ENCODE measurements at places on chromosomes 3 and 15.

DNA sequence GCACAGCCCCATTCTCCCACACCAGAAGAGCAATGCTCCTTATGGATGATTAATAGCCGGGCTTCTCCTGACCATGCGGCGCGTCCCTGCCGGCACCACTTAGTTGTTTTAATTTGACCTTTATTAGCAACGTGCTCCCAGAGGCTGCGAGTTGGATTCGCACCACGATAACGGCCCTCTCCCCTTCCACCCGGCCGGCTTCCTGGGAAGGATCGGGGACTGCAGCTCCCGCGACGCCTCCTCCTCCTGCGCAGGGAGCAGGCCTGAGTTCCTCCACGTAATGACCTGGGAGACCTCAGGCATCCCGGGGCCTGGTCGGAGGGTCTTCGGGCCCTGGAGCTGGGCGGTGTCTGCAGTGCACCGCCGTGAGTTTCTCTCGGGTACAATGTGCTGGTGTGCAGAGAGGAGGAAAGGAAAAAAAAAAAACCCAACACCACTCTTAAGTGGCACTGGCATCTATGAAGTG, 243.3 kb upstream of the TOPAZ1 start:
- no peak for DNase-seq

DNA sequence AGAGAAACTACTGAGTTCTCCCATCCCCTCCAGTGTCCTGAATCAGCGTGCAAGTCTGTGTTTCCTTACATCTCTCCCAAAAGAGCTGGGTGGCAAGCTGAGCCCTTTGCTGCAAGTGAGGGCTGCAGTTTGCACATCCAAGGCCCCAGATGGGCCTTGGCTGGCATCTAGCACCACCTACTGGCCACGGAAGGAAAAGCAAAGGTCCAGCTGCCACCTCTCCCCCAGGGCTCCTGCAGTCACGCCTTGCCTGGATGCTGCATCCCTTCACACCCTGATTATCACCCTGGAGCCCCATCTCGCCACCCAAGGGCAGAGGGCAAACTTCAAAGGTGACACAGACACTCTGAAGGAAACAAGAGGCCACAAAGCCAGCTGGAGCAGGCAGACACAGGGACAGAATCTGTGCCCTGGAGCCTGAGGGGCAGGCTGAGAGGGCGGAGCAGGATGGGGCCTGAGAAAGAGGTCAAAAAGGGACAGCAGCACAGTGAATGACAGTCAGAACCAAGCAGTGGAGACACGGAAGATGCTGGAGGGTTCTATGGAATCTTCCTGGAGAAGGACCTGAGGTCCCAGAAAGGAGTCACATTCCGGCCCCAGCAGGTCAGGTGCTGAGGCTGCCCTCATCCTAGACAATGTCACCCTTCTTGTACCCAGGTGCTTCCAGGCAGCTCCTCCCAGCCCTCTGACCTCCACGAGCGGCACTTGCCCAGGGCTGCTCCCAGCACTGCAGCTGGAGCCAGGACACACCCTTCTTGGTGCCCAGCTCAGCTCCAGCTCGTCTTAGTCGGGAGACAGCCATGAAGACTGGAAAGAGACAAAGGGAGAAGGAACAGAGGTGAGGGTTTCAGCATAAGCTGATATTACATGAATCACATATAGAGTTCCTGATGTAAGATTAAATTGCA, 18.3 kb upstream of the NTRK3 start:
- DNase-seq, result peak; percentile 32

DNA sequence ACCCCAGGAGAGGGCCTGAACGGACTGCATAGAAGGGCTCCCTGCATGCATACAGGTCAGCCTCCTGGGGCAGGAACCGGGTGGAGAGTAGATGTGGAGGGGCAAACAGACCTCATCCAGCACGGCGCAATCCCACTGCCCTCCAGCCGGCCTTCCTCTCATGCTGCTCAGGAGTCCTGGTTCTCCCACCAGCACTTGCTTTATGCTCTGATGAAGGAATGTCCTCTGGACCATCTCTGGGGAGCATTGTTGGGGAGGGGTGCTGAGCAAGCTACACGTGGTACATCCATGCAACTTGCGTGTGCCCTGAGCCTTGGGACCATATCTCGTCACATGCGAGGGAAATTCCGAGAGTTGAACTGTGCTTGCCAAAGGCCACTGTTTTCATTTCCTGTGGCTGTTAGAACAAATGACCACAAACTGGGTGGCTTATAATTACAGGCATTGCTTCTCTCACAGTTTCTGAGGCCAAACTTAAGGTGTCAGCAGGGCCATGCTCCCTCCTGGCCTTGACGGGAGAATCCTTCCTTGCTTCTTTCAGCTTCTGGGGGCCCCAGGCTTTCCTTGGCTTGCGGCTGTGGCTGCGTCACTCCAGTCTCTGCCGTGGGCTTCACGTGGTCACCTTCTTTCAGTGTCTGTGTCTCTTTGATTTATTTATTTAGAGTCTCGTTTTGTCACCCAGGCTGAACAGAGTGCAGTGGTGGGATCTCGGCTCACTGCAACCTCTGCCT, 12.2 kb downstream of the SELENOS start:
- DNase-seq, result no peak

GRCh38 chr3:50620820-50621219, 3.9 kb downstream of the MAPKAPK3 start:
- DNase-seq, result no peak

- DNase-seq, result peak; percentile 7
These were observed 27.3 kb upstream of the NMB start for GRCh38 chr15:84685304-84685703.

- no peak for DNase-seq
These were observed 69.5 kb upstream of the GOLGA6B start for GRCh38 chr15:72585025-72585424.

- DNase-seq, result no peak
These were observed 185.3 kb downstream of the CACNA2D3 start for GRCh38 chr3:54307566-54308180.

- no peak for DNase-seq
These were observed 29.5 kb downstream of the LPP start for GRCh38 chr3:188183452-188183851.

GRCh38 chr15:95086531-95087252, 855.3 kb downstream of the MCTP2 start:
- DNase-seq, result no peak

DNA sequence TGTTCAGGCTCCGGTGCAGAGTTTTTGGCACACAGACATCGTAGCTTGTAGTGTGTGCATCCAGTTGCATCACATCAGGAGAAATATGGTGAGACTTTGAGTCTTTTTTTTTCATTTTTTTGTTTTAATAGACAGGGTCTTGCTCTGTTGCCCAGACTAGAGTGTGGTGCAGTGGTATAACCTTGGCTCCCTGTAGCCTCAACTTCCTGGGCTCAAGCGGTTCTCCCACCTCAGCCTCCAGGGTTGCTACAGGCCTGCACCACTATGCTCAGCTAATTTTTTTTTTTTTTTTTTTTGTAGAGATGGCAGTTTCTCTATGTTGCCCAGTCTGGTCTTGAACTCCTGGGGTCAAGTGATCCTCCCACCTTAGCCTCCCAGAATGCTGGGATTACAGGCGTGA, 51.1 kb upstream of the TEX264 start:
- DNase-seq, result no peak

GRCh38 chr3:118550122-118550521, 484.5 kb downstream of the IGSF11 start:
- DNase-seq, result no peak

GRCh38 chr3:139774560-139775302, 97.0 kb upstream of the NMNAT3 start:
- DNase-seq, result no peak

DNA sequence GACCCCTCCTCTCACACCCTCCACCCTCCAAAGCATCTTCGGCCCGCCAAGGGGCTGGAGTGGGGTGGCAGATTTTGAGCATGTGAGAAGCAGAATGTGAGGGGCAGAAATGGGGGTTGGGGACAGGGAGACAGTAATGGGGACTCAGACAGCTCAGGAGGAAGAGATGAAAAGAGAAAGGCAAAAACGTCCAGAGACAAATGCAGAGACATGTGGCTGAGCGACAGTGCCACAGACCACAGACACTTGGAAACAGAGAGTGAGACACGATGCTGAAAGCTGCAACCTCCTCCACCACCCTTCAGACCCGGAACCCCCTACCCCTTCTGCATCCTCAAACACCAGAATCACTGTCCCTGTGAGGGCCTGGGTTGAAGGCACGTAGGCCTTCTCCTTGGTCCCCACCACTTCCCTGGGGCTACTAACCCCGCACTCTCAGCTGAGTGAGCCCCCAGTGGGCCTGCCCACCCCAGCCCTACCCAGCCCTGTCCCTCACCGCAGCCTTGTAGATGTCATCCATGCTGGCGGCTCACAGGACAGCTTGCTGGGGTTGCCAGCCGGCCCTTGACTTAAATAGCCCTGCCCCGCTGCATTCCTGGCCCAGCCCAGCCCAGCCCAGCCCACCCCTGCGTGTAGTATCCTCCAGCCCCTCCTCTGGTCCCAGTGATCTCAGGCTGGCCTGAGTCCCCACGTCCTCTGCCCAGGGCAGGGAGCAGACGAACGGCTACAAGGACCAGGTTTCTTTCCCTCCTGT, at the start of gene TNNC1:
Gene TNNC1 (minus strand): TSS at position 546 of the 754 bp plus-strand sequence. CDS start 26 bp downstream, at position 520.
- DNase-seq, result no peak

- DNase-seq, result no peak
These were observed 122.7 kb downstream of the B3GALNT1 start for GRCh38 chr3:160982491-160982890.

- DNase-seq, result no peak
These were observed at the start of gene ZBTB47 for GRCh38 chr3:42653560-42654330. TSS of gene ZBTB47 (plus strand) at chr3:42653697. CDS start at chr3:42658356, 4,659 bp downstream.

- DNase-seq, result no peak
These were observed 502.7 kb downstream of the SOX2 start for GRCh38 chr3:182214416-182214815.

DNA sequence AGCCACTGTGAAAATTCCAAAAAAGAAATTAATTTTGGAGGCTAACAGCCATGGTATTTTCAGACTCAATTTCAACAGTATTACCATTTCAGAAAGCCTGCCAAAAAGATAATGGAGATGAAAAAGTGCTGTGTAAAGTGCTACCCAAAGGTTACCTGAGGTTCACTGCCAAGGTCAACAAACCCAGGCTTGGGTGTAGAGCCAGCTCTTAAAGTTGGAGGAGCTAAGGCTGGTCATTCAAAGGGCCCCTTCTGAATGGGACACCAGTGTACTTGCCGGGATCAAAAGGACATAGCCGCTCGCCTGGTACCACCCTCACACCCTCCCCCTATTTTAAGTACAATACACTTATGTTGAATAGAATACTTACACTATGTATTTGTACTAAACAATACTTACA, 64.5 kb downstream of the ETV5 start:
- no peak for DNase-seq

GRCh38 chr3:83953417-83954089, 1005.2 kb upstream of the CADM2 start:
- no peak for DNase-seq

DNA sequence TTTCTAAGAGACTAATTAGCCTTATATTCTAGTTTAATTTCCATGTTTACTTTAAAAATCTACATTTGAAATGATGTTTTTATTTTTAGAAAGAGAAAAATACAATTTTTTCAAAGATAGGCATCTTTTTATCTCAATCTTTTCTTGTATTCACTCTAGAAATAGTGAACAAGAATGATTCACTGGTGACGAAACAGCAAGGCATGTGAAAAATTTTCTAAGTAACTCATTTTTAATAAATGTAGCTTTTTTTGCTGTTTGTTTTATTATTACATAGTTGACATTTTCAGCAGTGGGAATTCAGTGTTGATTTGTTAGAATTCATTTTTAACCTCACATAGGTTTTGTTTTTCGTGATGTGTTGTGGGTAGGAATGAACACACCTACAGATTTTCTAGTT, 1226.4 kb downstream of the NSUN3 start:
- no peak for DNase-seq

DNA sequence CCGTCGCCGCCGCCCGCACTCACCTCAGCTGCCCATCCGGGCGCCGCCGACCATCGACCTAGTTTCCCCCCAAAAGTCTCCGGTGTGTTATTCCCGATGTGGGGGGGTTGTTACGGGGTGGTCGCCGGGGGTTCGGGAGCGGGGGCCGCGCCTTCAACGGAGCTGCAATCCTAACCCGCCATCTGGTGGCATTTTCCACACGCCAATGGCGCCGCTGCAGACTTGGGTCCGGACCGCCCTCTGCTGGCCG, at the start of gene STAG1:
Gene STAG1 (minus strand): TSS at position 207 of the 250 bp plus-strand sequence. CDS start 121,480 bp downstream, outside the sequence.
- DNase-seq, result no peak

- DNase-seq, result no peak
These were observed 87.0 kb upstream of the ALDH1L1 start for GRCh38 chr3:126267169-126267975.

GRCh38 chr3:195548987-195549386, 5.9 kb upstream of the PPP1R2 start:
- no peak for DNase-seq
